Stimulated activated CD4-positive, alpha-beta T cell treated with anti-CD3 and anti-CD28 coated beads, TNF-alpha, amount 100 ng/mL, for 48 hours (primary cell): ENCODE measurements at places on chromosomes 16 and 17.

GRCh38 chr16:11047057-11047456 is 102.7 kb downstream of the CLEC16A start:
- DNase-seq: no peak

- DNase-seq: no peak
Observed at GRCh38 chr16:14527411-14528044, 102.5 kb downstream of the PARN start.

- DNase-seq: no peak
Observed at GRCh38 chr17:53516636-53517035, 306.1 kb upstream of the KIF2B start.

DNA sequence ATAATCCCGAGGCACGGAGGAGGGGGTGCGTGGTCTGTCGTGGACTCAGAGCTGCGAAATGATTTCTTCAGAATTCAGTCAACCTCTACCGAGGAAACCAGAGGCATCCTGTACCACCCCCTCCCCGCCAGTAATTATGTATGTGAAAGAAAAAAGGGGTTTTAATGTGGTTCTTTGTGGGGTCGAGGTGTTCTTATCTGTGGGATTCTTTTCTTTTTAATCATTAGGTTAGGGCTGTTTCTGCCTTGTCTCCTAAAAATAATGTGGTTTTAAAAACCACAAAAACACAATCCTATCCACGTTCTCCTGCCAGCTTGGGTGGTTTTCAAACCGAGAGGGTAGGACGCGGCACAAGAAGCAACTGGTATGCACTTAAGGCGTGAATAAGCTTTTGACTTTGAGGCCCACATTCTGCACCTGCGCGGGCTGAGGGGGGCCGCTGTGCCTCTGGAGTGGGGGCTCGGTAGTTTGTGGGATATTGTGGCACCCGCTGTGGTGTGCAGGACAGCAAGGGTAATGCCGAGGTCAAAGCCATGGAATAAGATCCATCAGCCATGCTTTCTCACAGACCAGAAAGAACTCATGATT is 1.0 kb downstream of the SLC47A1 start:
- no peak for DNase-seq

- DNase-seq: no peak
Observed at GRCh38 chr17:17928398-17929287, 43.6 kb downstream of the TOM1L2 start.

DNA sequence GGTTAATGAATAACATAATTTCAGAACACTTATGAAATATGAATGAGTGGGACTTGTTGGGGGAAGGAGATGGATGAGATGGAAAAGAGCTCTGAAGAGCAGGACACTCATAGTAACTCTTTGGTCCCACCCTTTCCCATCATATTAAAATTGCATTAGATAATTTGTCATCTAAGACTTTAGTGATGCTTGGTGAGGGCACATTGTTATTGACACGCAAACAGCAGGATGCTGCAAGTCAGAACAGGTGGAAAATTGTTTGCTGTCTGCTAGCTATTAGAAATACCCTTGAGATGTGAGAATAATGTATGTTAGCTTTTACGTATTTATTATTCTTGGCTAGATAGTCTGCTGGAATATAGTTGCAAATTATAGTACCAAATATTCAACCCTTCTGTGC is 75.7 kb downstream of the TANC2 start:
- no peak for DNase-seq

- no peak for DNase-seq
Observed at GRCh38 chr17:76569607-76570279, 15.9 kb downstream of the ST6GALNAC2 start.

GRCh38 chr16:931626-932500 is 38.9 kb downstream of the LMF1 start:
- DNase-seq: no peak

GRCh38 chr17:58279016-58279711 is 1.6 kb downstream of the MPO start:
- DNase-seq: no peak
